Psoas muscle (tissue), 8 donors: ENCODE measurements at places on chromosomes 4 and X. TPM values are rescaled to one million over a fixed set of nuclear protein-coding genes. Genes with fewer than 3 reads are reported as not detected.

GRCh38 chr4:38902695-38903094, 35.1 kb downstream of the FAM114A1 start:
- DNase-seq = no peak

DNA sequence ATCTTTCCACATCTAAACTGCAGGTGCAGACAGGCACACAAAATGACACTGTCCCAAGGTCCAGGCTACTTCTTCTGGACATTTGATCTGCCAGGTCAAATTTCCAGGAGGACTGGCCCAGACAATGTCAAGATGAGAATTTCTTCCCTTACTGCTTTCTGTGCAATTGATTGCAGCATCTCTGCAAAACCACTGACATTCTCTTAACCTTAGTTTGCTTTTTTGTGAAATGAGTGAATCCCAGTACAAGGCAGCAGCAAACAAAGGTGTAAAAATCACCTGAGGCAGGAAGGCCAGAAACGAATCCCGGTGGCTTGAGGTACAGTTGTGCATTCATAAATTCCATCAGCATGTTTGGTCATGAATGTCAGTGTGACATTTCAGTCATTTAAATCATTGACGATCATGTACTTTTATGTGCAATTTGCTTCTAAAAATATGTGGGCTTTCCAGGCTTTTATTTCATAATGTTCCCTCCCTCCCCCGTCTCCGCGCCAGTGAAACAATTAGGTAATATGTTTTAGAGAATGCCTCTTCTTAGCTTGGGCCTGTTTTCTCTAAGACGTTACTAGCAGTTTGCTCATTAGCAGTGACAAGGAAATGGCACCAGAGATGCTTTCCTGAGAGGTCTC, 39.1 kb downstream of the NHS start:
- DNase-seq = no peak

- no peak for DNase-seq
These were observed 139.9 kb upstream of the SLC4A4 start for GRCh38 chr4:71198958-71199357.

- DNase-seq = no peak
These were observed 4.8 kb upstream of the TMPRSS11B start for GRCh38 chr4:68250151-68250930.

GRCh38 chr4:113899271-113900070, 80.0 kb downstream of the ARSJ start:
- no peak for DNase-seq

DNA sequence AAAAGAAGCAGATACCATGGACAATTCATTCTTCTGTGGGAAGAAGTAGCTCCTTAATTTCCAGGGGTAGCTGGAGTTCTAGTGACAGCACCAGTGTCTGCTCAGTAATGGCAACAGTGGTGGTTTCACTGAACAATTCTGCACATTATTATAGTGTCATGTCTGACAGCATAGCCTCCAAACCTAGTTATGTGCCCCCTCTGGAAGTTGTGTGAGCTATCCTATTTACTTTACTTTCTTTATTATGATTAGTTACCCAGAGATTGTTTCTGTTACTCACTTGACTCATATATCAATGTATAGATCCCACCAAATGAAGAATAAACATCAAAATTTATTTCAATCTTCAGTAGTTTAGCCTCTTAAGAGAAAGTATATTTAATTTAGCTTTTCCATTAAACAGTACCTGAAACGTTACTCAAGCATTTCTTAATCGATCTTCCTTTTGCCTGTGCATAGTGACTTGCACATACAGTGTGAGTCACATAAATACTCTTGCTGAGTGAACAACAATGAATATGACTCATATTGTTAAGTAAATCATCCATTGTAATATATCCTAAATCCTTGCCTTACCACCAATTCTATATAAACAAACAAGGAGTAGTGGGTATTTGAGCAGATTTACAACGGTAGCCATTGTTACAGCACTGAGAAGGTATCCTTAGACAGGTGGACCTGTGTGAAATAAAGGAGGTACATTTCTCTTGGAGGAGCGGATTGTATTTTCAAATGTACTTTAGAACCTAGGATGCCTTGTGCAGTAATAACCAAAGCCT, 534.7 kb downstream of the ANKRD50 start:
- no peak for DNase-seq

GRCh38 chr4:18252052-18252451, 230.5 kb upstream of the LCORL start:
- DNase-seq = no peak

- DNase-seq = no peak
These were observed 26.0 kb downstream of the CAPN6 start for GRCh38 chrX:111244235-111244750.

DNA sequence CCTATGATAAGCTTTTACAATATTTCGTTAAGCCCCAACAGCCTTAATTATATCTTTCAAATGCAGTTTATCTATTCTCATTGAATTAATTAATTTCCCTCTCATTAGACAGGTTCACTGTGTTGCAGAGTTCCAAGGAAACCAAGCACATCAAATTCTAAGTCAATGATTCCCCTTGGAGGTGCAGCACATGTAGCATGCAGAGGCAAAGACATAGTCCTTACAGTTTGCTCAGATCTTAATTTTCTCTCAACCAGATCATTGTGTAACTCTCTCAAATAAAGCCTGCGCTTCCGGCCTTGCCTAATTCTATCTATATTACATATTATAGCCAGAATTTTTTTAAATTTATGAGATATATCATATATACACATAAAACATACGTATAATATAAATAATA, 205.4 kb downstream of the GRIA2 start:
- DNase-seq = no peak

GRCh38 chr4:138259271-138259670, 17.1 kb upstream of the SLC7A11 start:
- DNase-seq = no peak

The PROM1 gene
- 0.96 TPM for total RNA-seq

The PTPN13 gene
- 2.4 TPM for total RNA-seq

The RGN gene
- total RNA-seq = 4.4 TPM

The HPGD gene
- 1.0 TPM for total RNA-seq

The GAB1 gene
- total RNA-seq = 15.9 TPM
